Stimulated activated CD4-positive, alpha-beta T cell treated with anti-CD3 and anti-CD28 coated beads, TNF-alpha, amount 100 ng/mL, for 24 hours (primary cell): ENCODE measurements at places on chromosomes 2 and 18.

- no peak for DNase-seq
Measured at GRCh38 chr2:231554748-231555545, 24.7 kb upstream of the NMUR1 start.

DNA sequence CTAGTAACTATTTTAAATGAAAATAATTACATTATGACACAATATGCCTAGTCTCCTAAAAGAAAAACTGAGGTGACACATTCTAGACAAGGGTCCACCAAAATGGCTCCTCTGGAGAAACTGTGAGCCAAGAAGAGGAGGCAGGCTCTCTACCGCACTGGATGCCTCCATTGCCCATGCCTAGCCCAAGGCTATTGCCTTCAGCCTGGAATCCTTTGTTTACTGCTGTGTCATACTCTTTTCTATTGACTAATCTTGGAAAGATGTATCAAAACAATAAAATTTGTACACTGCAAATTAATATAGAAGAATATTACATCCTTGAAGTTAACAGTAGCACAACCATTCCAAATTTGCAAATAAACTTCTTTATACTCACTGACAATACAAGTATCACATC is 167.1 kb downstream of the RAB3GAP1 start:
- DNase-seq, result no peak

DNA sequence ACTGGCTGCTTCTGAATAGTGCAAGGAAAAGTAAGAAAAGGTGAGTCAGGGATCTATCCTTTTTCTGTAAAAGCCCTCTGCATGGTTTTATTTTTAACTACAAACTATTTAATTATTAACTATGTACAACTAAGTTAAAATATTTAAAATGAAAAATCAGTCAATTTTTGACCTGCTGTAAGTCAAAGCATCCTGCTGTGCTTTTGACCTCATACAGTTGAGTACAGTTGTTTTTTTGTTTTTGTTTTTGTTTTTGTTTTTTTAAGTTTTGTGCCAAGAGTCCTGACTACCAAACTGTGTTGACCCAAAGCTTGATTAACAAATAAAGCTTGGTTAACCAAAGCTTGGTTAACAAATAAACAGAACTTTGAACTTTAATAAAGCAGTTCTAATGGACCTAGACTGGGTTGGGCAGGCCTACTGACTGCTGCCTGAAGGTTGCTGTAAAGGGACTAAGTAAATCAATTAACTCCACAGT is at the start of gene ACMSD:
ACMSD (plus strand) TSS at position 474 of the 478 bp plus-strand sequence. CDS start 67 bp downstream, outside the sequence.
- DNase-seq, result no peak

DNA sequence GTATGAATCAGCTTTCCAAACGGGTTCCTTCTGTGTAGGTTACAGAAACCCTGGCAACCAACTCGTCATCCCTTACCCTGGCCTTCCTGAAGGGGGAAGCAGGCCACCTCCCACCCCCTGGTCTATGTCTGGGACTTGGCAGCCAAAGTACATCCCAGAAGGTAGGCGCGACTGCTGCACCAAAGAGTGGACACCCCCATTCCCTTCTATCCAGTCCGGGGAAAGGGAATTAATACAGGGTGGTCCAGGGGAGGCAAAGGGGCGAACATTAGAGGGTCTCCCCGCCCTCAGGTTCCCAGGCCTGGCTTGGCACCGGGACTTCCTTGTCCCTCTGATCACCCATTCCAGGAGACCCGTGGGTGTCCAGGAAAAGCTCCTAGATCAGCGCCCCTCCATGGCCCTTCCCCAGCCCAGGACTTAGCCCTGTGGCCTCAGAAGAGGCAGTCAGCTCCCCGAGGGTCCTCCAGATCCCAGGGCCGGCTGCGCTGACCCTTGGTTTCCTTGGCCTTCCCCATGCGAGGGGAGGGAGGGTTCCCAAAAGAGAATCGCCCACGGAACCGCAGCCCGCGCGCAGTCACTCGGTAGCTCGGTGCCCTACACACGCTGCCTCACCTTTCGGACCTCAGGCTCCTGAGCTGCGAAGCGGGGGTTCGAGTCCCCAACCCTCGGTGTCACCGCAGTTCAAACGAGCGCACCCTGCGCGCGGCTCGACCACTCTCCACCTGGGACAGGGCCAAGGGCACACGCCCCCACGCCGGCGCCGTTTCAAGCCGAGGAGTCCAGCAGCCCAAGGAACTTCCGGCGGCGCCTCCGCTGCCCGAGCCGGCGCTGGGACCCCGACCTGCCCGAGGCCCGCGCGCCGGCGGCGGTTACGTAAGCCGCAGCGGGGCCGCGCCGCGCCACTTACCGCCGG is at the start of gene PER2:
PER2 (minus strand) TSS at position 874 of the 913 bp plus-strand sequence. CDS start 10,674 bp downstream, outside the sequence.
- DNase-seq, result peak; percentile 37

DNA sequence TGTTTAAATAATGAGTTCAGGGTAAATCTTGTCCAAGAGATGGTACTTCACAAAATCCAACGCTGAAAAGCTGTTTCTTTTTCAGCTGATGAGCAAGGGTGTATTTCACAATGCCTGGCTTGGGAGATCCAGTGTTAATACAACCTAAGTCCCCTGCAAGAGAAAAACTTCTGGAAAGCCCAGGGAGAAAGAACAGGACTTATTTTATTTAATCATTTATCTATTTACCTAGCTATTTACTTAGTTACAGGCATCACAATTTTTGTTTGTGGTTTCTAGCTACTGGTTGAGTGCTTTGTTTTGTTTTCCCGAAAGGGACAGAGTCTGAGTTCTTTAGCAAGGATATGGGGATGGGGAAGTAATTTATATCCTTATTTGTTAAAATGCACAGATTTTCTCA is 598.2 kb upstream of the SYT4 start:
- no peak for DNase-seq

DNA sequence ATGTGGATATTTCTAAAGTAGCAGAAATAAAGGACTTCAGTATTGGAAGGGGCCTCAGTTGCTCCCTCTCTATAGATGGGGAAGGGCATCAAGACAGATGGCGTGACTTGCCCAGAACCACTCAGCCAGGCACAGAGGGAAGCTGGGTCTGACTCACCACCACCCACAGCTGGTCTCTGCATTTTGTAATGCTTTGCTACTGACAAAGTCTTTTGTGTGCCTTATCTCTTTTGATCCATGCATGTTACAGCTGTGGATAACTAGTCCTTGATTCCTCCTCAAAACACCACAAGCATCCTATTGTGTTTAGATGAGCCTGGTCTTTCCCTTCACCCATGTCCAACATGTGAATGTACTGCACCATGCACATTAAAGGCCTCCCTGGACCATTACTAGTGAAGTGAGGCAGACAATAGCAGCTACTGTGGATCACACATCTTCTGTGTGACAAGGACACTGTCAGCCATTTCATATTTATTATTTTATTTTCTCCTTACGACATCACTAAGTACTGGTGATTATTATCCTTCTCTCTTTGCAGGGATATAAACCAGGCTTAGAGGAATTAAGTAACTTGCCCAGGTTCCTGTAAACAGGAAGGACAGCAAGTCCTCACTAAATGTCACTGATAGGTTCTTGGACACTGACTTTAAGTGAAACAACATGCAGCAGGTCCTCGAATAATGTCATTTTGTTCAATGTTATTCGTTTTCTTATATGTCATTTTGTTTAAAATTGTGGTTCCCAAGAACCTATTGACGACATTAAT is 29.6 kb upstream of the IL37 start:
- no peak for DNase-seq

DNA sequence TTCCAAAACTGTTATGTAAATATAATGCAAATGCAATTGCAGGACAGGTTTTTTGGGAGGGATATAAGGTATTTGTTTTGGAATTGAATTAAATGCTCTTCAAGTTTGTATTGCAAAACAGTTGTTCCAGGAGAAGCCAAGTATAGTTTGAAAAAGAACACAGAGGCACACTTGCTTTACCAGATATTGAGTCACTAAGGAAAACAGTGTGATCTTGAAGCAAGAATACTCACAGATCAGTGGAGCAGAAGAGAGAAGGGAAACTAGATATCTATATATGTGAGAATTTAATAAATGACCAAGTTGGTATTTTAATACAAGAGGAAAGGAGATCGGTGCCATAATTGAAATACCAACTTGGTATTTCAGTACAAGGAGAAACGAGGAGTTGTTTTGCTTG is 178.9 kb downstream of the CAPN13 start:
- no peak for DNase-seq

- DNase-seq, result no peak
Measured at GRCh38 chr2:51620796-51621195, 588.9 kb upstream of the NRXN1 start.

- no peak for DNase-seq
Measured at GRCh38 chr18:5311301-5311989, 15.9 kb upstream of the ZBTB14 start.

- no peak for DNase-seq
Measured at GRCh38 chr18:62186499-62186773, 420 bp downstream of the PIGN start.

DNA sequence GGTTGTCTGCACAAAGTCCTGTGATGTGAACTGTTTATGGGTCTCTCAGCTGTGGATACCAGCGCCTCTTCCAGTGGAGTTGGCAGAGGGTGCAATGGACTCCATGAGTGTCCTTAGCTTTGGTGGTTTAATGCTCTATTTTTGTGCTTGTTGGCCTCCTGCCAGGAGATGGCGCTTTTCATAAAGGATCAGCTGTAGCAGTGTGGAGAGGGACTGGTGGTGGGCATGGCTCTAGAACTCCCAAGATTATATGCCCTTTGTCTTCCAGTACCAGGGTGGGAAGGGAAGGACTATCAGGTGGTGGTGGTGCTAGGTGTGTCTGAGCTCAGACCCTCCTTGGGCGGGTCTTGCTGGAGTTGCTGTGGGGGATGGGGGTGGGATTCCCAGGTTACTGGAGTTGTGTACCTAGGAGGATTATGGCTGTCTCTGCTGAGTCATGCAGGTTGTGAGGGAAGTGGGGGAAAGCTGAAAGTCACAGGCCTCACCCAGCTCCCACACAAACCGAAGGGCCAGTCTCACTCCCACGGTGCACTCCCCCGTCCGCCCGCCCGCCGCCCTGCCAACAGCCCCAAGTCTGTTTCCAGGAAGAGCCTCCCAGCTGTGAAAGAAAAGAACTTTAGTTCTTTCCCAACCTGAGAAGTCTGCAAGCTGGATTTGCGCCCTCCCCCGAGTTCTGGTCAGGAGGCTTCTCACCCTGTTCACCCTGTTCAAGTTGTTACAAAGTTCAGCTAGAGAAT is 108.1 kb downstream of the MARCO start:
- DNase-seq, result no peak

DNA sequence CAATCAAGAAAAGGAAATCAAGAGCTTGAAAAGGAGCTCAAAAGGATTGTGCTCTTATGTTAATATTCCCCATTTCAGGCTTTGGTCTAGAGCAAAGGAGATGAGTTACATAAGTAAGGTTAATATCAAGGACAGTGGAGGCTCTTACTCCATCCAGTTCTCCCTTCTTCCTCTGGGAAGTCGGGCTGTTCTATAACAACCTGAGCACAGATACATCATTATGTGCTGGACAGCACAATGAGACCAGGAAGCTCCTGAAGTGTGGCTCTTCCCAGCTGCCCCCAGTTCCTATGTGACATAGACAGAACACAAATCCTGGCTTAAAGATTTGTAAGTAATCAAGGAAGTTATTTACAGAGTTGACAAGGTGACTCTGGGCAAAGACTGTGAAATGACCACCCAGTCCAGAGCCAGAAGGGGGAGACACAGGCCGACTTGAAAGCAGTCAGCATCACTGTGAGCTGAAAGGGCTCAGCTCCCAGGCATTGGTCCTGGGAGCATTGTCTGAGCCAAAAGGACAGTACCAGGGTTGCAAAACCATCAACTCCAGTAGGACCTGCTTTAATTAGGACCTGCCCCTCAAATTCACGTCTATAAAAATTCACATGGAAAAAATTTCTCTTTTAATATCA is 917.6 kb upstream of the ACVR2A start:
- DNase-seq, result no peak

DNA sequence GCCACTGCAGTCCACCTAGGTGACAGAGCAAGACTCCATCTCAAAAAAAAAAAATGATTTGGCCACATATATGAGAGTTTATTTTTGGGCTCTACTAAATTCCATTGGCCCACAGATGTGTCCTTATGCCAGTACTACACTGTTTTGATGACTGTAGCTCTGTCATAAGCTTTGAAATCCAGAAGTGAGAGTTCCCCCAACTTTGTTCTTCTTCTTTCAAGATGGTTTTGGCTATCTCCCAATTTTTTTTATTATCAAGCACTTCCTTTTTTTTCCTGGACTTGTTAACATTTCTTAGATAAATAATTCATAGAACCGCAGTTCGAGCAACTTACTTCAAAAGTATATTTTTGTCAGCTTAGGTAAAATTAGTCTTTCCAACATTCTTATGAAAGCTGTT is 96.9 kb downstream of the TSHZ1 start:
- DNase-seq, result no peak

DNA sequence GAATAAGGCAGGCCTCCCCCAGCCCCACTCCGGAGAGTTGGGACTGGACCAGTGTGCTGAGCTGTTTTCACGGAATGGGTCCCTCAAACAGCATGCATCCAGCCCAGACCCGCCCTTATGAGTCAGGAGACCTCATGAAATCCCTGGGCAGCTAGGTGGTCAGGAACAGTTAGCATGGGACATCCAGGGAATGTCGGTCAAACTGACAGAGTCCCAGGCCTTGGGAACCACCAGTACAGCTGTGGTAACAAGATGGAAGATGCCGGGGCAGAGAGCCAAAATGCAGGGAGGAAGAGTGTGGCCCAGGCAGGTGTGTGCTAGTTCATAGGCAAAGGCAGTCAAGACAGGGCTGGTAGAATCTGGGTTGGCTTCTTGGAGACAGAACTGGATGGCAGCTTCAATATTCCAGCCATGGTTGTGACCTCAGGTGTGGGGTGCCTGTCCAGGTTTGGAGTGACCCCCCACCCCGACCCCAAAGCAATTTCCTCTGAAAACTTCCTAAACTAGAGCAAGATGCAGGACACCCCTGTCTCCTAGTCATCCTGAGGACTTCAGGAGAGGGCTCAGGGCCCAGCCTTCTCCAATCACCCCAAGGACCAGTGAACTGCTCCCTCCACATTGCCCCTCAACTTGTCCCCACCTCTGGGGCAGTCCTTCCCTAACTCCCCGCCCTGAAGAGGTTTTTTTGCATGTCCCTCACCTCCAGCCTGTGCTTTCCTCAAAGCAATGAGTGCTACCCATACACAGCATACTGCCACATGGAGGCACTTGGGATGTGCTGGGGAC is 46.5 kb downstream of the KCNIP3 start:
- DNase-seq, result no peak

DNA sequence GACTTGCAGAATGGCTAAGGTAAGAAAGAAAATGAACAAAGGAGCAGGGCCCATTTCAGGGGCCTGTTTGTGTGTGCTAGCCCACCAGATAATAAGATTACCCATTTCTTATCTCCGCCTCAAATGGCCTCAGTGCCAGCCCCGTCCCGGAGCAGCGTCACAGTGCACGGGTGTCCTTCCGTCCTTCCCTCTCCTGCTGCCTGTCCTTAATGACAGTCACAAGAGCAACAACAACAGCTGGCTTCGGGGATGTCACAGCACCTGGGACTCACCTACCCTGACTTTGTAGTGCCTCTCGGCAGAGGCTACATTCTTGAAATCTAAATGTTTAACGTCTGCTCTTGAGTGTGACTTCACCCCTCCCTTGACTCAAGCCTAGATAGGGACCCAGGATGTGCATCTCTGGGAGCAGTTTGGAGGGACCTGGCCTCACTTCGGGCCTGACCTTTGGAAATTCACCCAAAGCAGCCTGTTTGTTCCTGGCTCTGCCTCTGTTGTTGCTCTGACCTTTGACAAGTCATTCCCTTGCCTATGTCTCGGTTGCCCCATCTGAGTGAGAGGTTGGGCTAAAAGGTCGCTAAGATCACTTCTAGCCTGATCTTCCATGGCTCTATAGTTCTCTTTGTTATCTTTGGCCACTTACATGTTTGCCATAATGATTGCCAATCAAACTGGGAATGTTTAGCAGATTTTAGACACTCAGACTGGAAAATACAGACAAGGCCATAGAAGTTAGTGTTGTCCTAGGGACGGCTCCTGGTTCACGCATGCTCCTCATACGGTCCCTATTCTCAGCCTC is 122.5 kb downstream of the KLHL29 start:
- no peak for DNase-seq

GRCh38 chr18:79778291-79778791 is 19.4 kb upstream of the KCNG2 start:
- DNase-seq, result no peak
